Nucleus accumbens (tissue), 56 donors: ENCODE measurements at places on chromosomes 6 and 20.

DNA sequence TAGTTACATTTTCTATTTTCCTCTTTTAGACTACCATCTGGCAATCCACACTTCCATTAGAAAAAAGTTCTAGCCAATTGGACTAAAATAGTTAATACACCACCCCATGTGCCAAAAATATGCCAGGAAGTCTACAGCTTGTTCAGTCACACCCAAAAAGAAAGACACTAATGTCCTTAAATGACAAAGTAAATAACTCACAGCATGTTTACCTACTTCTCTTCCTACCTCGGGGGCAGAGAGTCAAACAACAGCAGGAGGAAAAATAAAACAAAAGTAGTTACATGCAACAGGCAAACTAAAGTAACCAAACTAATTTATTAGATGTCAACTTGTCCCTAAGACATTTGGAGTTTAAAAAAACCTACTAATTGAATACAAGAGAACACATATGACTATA is 57.0 kb downstream of the UBE3D start:
- no peak for DNase-seq

GRCh38 chr6:105982761-105983540 is 103.2 kb upstream of the PRDM1 start:
- no peak for DNase-seq

- no peak for DNase-seq
Observed at GRCh38 chr6:50966532-50966931, 147.9 kb downstream of the TFAP2B start.

DNA sequence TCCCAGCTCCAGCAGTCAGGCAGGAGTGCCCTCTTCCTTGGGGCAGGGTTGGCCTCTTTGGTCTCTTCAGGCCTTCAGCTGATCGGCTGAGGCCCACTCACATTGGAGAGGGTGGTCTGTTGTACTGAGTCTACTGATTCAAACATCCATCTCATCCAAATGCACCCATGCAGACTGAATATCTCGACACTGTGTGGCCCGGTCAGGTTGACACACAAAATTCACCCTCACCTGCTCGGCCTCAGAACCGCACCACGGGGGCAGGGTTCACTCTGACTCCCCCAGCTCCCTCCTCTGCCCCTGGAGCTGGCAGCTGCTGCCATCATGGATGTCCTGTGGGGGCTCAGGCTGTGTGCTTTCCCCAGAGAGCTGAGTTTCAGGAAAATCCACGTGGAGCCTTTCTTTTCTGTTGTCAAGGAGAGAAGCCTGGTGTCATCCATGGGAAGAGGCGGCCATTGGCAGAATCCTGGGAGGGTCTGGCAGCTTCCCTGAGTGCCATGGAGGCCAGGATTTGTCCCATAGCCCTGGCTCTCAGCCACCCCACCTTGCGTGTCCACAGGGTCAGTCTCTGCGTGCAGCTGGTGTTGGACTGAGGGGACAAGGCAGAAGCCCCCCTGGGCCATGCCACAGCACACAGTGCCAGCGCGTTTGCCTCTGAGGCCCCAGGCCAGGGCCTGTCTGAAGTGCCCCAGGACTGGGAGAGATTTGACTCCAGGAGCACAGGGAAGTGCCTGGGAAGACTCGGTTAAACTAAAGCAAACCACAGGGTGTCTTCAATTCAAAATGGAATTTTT is 114.1 kb downstream of the ERMARD start:
- no peak for DNase-seq

DNA sequence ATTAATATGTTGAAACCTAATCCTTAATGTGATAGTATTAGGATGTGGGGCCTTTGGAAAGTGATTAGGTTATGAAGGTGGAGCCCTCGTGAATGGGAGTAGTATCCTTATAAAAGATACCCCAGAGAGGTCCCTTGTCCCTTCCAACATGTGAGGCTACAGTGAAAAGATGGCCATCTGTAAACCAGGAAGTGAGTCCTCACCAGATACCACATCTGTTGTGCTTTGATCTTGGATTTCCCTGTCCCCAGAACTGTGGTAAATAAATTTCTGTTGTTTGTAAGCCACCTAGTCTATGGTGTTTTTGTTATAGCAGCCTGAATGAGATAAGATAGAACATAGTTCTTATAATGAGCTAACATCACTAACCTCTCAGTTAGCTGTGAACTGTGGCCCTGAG is 16.6 kb upstream of the CALHM6 start:
- DNase-seq = no peak

- DNase-seq = no peak
Observed at GRCh38 chr6:131107151-131107550, 28.1 kb upstream of the AKAP7 start.

DNA sequence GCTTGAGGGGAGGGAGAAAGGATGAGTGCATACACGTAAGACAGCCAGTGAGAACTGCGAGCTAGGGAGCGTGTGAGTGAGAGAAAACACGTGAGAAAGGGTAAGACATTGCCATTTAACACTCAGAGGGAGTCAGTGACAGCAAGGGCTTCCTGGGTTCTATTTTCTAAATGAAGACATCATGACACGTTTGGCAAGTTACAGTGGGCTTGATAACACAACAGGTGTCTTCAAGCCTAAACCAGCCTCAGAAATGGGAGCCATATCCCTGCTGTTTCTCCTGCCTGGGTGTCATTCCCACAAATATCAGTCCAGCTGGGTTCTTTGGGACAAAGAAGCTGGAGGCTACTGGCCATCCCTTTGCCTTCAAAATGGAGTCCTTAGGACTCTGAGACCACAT is 16.9 kb upstream of the MOCS1 start:
- no peak for DNase-seq

DNA sequence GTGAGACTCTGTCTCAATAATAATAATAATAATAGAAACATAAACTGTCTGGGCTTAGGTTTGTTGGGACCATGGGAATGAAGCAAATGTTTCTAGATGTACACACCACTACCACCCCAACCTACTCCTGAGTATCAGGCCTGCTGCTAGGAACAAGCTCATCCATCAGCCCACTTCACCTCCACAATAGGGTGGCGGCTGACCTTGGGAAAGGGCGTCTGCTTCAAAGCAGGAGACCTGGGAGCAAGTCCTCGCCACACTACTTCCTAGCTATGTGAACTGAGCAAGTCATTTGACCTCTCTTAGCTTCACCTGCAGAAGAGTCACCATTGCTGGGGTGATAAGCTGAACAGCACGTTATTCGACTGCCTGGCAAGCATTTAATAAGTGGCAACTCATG is 3.1 kb upstream of the FOXP4 start:
- no peak for DNase-seq

- DNase-seq = no peak
Observed at GRCh38 chr6:24861934-24862333, 63.2 kb upstream of the ARMH2 start.

- peak; percentile 31 for DNase-seq
Observed at GRCh38 chr20:48722002-48722731, 105.6 kb downstream of the PREX1 start.

DNA sequence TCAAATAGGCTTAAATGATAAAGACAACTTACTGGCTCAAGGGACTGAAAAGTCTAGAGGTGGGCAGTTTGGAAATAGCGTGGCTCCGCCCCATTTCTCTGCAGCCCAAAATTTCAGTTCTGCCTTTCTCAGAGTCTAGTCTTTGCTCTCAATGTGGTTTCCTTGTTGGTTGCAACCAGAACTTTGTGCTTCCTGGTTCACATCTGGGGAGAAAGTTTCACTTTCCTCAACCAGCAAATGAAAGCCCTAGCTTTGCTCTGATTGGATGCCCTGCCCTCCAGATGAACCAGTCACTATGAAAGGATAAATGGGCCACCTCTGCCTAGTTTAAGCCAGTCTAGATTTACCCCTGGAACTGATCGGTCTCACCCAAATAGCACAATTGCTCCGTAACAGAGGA is 14.9 kb downstream of the SYCP2L start:
- no peak for DNase-seq

DNA sequence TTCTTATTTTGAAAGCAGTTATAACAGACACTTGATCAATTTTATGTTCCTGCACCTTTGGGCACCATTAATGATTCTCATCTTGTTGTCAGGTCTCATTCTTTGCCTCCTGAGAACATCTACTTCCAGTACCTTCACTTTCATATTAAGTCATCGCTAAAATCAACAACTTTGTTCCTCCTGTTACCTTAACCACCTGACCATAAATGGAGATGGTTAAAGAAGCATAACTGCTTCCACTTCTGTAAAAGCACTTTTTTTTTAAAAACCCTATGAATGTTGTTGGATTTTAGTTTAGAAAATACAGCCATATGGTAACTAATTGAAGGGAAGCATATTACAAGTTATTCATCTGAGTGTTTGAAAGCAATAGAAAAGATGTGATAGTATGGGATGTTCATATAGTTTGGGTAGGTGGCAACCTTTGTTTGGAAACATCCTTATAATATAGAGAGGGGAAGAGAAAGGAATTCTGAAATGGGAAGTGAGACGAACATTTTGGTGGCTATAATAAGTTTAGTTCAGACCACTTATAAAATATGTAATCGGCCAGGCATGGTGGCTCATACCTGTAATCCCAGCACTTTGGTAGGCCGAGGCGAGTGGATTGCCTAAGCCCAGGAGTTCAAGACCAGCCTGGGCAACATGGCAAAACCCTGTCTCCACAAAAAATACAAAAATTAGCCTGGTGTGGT is 53.9 kb downstream of the AFG1L start:
- DNase-seq = no peak

GRCh38 chr6:167575158-167575696 is 250.3 kb downstream of the TTLL2 start:
- DNase-seq = no peak

GRCh38 chr6:39215640-39216158 is 13.6 kb downstream of the KCNK5 start:
- no peak for DNase-seq

- no peak for DNase-seq
Observed at GRCh38 chr6:149235130-149235561, 82.4 kb upstream of the TAB2 start.

DNA sequence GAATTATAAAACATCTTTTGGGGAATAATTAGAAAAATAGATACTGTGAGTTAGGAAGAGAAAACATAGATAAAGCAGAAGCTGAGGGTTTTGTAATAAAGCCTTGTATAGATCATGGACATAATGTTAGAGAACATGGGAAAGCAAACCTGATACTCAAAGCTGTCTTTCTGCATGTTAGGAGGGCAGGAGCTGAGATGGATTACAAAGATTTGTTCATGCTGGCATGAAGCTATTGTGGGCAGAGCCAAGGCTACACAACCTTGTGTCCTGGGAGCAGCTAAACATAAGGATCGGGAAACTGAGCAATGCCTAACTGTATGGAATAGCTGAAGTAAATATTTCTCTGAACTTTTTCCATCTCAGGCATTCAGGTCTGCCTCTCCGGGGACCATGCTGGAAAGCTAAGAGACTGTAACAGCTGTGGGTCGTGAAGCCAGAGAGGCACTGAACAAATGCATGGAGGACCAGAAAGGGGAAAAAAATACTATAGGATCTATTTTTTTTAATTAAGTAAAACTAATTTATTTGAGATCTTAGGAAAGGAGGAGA is 28.2 kb upstream of the CNKSR3 start:
- no peak for DNase-seq

GRCh38 chr20:10861619-10862018 is 187.8 kb upstream of the JAG1 start:
- no peak for DNase-seq

- DNase-seq = no peak
Observed at GRCh38 chr6:27812805-27813492, 99.2 kb downstream of the OR2B2 start.

DNA sequence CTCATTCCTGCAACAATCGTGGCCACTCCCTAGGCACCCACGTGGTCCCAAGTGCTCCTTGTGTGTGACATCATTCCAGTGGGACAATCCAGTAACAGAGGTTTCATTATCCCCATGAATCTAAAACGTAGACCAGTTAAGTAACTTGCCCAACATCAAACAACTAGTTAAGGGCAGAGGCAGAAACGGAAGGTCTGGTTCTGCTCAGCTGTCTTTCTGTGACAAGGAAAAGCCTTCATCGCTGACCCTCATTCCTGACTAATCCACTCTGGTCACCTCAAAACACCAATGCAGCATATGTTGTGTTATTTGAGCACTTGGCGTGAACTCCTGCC is 261.4 kb upstream of the JARID2 start:
- DNase-seq = no peak

DNA sequence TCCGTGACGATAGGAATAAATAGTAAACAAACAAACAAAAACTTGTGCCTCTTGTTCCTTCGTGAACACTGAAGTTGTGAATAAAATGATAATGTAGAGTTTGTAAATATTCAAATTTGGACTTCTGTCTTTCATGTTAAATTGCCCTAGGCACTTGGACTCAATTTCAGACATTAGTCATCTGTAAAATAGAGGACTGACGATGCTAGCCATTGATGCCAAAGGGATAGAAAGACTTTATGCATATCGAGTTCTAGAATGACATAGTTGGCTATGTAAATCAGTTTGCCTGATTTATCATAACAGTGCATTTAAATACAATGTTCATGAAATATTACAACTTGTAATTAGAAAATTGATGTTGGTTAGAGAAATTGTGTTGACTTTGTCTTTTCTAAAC is 45.9 kb upstream of the FLRT3 start:
- DNase-seq = no peak

GRCh38 chr6:166467436-166468000 is 84.8 kb upstream of the MPC1 start:
- no peak for DNase-seq

- no peak for DNase-seq
Observed at GRCh38 chr6:25056130-25056529, 120.4 kb upstream of the RIPOR2 start.

- DNase-seq = no peak
Observed at GRCh38 chr6:15893556-15894253, 230.9 kb upstream of the DTNBP1 start.

DNA sequence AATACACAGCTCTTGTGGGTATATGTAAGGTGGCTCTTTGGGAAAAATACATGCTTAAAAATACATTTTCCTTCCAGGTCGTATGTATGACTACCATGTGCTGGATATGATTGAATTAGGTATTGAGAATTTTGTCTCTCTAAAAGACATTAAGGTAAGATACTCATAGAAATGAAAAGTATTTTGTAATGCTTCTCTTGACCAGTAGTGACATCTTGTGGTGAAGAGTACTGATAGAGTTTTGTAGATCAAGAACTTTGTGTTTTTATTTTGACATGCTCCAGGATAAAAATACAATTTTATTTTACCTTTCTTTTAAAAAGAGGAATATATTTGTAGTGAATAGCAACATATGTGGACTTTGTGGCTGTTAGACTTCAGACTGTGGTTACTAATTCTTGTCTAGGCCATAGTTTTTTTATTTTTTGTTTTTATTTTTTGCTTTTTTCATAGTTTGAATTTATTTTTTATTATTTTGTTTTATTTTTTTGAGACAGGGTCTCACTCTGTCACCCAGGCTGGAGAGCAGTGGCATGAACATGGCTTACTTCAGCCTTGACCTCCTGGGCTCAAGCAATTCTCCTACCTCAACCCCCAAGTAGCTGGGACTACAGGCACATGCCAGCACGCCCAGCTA is 17.9 kb downstream of the RPF2 start:
- no peak for DNase-seq

GRCh38 chr20:54061101-54061881 is 9.1 kb downstream of the BCAS1 start:
- DNase-seq = no peak
